Activated gamma-delta T cell (primary cell): ENCODE measurements at places on chromosomes 4 and X.

DNA sequence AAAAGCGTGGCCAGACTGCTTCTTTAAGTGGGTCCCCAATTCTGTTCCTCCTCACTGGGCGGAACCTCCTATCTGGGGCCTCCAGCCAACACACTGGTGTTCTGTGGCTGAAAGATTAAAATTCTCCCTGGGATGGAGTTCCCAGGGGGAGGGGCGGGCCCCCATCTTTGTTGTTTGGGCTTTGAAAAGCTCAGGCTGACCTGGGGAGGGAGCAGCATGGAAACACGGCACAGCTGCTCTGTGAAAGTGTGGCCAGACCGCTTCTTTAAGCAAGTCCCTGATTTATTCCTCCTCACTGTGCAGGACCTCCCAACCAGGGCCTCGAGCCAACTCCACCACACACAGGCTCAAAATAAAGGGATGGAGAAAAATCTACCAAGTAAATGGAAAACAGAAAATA is 219.5 kb downstream of the TMEM47 start:
- no peak for DNase-seq

- DNase-seq = no peak
These were observed 196.5 kb upstream of the VEGFC start for GRCh38 chr4:176989186-176989585.

DNA sequence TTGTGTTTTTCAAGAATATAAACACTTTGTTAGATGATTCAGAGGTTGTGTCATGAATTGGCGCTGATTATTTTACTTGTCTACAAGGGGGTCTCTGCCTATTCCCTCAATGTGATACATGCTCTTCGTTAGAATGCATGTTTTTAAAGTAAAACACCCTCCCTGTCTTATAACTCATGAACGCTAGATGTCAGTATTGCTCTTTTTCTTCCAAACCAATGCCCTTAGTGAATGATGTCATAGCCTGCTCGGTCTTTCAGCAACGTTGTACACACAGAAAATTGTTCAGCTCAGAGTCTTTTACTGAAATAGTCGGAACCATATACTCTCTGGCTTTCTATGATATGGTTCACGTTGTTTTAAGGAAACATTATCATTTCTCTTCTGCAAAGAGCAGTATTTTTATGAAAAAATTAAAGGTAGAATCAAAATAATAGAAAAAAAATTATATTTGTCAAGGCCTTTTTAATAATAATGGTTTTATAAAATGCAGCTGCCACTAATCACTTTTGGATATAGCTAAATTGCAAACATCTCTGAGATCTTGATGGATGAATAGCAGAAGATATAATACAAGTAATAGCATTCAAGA is 292.9 kb downstream of the TLL1 start:
- DNase-seq = no peak

DNA sequence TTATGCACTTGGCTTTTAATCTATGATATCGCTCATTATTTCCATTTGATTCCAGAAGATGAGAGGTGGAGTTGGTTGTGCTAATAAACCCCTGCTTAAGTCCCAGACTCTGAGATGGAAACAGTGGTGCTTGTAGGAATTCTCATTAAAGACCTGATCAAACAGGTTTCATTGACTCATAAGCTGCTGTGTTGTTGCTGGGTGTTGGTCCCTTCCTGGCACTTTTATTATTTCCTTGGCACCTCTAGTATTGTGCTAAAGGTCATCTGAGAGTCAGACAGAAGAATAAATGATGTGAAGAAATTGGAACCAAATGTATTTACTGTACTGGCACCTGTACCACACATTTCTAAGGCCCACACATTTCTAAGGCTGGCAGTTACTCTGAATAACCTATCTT is 544.7 kb upstream of the NR3C2 start:
- DNase-seq = no peak

DNA sequence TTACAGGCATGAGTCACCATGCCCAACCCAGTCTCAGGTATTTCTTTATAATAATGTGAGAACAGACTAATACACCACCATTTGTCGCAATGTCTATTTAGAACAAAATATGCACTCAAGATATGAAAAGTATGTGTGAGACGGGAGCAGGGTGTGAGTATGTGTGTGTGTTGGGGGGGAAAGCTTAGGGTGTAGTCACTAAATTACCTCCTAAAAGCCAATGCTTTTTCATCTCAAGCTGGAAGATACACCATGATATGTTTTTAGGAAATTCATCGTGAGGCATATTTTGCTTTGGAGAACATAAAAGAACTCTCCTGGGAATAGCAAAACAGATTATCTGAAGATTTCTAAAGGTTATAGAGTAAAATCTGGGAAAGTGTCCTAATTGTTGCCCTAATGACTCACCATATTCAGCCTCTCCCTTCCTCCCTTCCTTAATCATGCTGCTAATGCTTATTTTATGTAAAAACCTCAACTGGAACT is 262.7 kb downstream of the PDHA2 start:
- DNase-seq = no peak

- no peak for DNase-seq
These were observed 84.9 kb downstream of the CBLL2 start for GRCh38 chrX:22357621-22358020.

DNA sequence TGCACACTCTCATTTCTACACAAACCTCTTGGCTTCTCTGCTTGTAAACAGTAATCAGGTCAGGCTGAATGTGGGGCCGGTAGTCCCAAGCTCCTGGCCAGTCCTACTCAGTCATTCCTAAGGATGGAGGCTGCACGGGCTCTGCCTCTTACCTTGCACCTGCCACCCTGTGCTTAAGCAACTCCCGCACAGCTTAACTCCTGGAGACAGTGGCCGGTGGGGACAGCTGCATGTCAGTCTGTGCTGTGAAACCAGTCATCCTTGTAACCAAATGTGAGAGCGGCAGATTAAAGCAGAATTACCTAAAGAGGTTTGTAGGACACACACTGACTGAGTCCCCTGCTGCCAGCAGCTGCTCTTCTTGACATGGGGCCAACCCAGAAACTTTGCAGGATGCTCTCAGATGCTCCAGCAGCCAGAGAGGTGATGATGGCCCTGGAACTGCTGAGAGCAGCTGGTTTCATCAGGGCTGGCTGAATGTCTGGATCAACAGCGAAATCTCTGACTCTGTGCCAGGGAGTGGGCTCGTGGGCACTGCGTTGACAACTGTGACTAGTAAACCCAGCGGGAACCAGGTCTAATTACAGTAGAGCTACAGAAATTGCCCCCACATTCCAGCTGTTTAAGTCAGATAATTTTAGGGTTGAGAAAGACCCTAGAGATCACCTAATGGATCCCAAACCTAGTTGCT is 123.7 kb downstream of the ANAPC4 start:
- DNase-seq = no peak

DNA sequence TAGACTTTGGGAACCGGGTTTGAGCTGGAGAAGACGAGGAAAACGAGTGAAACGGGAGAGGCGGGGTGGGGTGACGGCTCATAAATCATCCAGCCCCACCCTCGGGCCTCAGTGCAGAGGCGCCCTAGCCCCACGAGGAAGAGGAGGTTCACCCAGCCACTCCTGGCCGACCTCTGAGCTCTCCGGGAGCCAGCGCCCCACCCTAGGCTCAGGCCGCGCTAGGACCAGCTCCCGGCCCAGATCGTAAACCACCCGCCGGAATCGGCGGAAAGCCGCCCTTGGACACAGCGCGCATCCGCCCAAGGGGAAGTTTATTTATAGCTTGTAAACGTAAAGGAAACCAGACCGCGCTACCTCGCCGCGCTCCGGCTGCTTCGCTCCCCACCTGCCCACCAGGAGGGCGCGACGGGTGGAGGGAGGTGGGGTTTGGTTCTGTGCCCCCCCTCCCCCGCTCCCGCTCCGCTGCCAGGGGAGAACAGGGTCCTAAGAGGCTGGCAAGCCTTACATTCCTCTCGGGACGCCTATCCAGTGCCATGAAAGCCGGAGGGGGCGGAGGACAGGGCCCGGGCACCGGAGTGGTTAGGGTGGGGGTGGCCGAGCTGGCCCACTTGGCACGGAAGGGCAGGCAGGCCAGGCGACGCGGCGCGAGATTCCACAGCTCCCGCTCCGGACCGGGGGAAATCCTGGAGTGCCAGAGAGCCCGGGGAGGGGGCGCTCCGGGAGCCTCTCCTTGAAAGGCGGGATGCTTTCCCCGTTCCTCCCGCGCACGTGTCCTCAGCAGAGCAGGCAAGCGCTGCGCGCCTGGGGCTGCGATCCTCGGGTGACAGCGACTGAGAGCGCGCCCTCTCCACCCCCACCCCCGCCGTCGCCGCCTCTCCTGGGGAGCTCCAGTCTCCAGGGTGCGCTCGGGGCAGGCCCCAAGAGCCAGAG is 84.2 kb downstream of the BCOR start:
- no peak for DNase-seq

GRCh38 chr4:95524729-95525128 is 24.0 kb downstream of the UNC5C start:
- DNase-seq = no peak
